NCI-H460 (cell line): ENCODE measurements at places on chromosomes 4 and X.

DNA sequence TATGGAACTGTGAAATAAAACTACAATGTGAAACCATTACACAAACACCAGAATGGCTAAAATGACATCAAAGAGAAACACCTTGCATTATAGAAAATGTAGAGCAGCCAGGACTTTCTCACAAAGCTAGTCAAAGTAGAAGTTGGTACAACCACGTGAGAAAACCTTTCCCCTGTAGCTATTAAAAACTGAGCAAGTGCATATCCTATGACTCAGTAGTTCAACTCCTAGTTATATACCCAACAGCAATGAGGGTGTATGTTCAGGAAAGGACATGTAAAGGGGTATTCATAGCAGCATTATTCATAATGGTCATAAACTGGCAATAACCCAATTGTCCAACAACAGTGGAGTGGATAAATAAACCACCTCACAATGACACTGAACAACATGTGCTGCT is 177.5 kb upstream of the NUDT10 start:
- DNase-seq, result no peak

- DNase-seq, result no peak
These were observed 42.9 kb downstream of the RBM47 start for GRCh38 chr4:40586729-40587128.

DNA sequence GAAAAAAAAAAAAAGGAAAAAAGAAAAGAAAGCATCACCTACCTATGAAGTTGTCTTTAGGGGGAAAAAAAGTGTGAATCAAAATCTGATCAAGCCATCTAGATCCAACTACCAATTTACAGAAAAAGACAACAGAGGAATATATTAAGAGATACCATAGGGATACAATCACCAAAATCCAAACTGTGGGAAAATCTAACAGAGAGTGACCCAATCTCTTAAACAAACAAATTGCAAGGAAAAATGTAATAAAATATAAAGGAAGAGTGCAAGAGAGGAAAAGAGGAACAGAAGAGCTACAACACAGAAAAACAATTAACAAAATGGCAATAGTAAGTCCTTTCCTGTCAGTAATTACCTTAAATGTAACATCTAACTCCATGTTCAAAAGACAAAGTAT is 19.0 kb downstream of the THOC2 start:
- DNase-seq, result no peak

DNA sequence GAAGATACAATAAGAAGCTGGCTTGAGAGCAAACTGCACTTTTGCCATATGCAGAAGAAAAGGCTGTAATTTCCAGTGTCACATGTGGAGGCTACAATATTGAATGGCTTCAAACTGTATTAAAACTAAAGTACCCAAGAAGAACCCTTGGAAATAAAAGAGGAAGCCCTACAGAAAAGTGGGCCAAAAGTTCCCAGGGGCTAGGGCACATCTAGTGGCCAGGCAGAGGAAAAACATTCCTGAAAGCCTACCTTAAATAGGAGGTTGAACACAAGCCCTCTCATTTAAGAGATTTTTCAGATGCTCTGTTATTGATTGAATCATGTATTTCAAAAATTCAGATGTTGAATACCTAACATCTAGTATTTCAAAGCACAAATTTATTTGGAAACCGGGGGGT is 40.6 kb upstream of the PRDX4 start:
- DNase-seq, result no peak

- no peak for DNase-seq
These were observed 909 bp upstream of the SLAIN2 start for GRCh38 chr4:48340276-48340964.

GRCh38 chr4:45346816-45347435 is 620.6 kb upstream of the GNPDA2 start:
- DNase-seq, result no peak

- no peak for DNase-seq
These were observed 87.6 kb upstream of the PLAC1 start for GRCh38 chrX:134745636-134746409.

GRCh38 chrX:71938371-71938770 is 27.7 kb downstream of the NHSL2 start:
- DNase-seq, result no peak

DNA sequence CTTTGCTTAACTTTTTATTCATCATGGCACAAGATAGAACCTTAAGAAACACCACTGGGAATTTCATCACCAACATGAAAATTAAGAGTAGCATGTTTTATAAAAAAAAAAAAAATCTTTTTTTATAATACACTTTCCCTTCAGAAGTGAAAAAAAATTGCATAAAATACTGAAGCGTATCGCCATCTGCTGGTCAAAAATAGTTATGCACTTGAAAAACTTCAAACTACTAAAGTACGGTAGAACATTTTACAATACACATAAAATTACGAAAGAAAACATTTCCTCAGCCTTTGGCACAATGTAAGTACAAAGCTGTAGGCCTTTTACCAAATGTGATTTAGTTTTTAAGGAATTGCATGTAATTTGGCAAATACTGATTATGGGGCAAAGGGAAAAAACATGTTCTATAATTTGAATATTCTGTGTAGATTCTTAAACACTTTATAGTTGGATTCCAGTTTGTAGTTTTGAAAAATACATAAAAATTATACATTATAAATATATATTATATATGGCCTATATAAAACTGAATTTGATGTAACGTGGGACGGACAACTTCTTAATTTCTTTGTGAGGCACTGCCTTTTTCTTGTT is 26.5 kb downstream of the HCCS start:
- DNase-seq, result peak; percentile 13

DNA sequence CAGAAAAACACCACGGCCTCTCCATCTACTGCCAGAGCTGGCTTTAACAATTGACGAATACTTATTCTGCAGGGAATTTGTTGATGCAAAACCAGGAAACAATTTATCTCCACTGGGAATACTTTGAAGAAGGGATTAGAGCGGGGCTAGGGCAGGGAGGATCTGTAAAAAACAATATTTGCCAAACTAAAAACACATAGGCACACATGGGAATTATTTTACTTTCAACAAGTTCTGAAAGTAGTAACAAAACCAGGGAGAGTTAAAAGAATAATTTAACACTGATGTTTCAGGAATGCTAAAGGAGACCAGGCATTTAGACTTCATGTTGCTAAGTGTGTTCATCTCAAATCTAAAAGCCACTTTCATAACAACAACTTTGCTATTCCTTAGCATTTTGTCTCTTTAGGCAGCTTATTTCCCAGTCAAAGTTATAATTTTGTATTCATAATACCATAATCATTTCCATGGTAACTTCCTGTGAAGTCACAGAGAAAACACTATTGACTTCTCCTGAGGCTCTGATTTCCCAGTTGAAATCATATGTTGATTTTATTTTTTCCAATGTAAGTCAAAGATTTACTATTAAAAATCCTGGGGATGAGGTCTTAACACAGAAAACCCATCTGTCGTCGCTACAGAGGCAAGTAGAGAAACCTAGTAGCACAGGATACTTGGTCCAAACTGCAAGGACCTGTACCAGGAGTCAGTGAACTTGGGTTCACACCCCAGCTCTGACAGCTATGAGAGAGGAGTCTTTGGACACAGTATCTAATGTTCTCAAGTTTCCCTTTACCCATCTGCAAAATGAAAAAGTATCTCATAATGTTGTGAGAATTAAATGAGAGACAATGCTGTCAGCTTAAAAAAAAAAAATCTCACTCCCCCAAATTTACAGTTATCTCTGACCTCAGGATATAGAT is 69.3 kb downstream of the SH3RF1 start:
- no peak for DNase-seq

GRCh38 chr4:14375816-14376215 is 626.5 kb upstream of the CPEB2 start:
- DNase-seq, result no peak

GRCh38 chrX:67718926-67719325 is 175.1 kb downstream of the AR start:
- no peak for DNase-seq

- no peak for DNase-seq
These were observed 529.8 kb upstream of the ACTRT1 start for GRCh38 chrX:128582036-128582435.

DNA sequence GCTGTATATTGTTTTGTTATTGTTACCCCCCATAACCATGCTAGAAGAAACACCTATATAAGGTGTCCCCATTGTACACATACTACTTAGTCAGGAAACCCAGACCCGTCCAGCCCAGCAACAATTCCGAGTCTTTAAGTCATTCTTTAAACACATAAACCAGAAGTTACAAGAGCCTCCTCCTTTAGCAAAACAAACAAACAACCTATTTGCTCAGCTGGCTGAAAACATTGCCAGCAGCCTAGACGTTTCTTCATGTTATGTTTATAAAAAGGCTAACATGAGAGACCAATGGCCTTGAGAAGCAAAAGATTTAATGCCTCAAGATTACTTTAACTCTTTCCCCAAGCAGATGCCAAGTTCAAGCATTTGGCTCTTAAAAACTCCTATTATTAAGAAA is 1.4 kb downstream of the ACOX3 start:
- no peak for DNase-seq

- no peak for DNase-seq
These were observed 26.5 kb downstream of the BOD1L1 start for GRCh38 chr4:13601048-13601447.

- DNase-seq, result no peak
These were observed 309.4 kb downstream of the ZNF674 start for GRCh38 chrX:46235778-46236177.

- DNase-seq, result no peak
These were observed 136.5 kb downstream of the SH3KBP1 start for GRCh38 chrX:19750783-19751467.

- no peak for DNase-seq
These were observed 169.6 kb upstream of the MXRA5 start for GRCh38 chrX:3516051-3516541.

- peak; percentile 81 for DNase-seq
These were observed at the start of the genes AIMP1 and TBCK for GRCh38 chr4:106315968-106316772. TSS of gene AIMP1 (plus strand) at chr4:106316550. CDS start at chr4:106325010, 8,460 bp downstream. TSS of gene TBCK (minus strand) at chr4:106316209. CDS start at chr4:106308960, 7,249 bp downstream.

DNA sequence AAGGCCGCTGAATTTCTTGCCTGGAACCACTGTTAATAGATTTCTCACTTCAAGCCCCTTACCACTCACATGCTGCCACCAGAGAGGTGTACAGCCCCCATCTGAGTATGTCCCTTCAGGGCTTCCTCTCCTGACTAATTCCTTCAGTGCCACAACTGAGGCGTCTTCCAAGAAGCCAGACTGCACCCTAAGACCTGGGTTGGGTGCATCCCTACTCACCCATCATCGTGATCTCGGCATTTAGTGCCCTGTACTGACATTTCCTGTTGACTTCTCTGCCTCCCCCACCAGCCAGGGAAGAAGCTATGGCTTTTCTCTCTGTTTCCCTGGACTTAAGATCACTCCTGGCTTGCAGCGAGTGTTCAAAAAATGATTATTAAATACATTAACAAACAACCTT is 40.4 kb upstream of the MAP3K15 start:
- no peak for DNase-seq

DNA sequence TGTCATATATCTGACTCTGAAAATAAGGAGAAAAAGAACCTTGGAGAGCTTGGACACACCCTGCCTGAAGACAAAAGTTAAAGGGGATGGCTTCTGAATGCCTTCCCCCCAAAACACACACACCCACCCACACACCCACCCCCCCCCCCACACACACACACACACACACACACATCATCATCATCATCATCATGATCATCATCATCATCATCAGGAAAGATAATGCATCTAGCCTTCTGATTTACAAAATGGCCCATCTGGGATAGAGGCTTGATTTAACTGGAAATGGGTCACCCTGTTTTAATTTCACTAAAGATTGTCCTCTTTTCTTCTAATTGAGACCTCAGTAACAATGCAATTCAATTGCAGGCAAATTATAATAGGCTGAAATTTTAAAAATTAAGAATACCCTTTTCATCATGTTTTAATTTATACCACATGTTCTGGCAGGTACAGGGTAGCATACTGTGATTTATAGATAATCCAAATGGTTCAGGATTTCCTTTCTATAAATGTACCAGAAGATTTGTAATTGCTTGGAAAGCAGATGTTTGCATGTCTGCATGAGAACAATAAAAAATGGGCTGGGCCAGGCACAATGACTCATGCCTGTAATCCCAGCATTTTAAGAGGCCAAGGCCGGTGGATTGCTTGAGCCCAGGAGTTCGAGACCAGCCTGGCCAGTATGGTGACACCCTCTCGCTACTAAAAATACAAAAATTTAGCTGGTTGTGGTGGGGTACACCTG is 56.5 kb downstream of the TRIM2 start:
- no peak for DNase-seq

DNA sequence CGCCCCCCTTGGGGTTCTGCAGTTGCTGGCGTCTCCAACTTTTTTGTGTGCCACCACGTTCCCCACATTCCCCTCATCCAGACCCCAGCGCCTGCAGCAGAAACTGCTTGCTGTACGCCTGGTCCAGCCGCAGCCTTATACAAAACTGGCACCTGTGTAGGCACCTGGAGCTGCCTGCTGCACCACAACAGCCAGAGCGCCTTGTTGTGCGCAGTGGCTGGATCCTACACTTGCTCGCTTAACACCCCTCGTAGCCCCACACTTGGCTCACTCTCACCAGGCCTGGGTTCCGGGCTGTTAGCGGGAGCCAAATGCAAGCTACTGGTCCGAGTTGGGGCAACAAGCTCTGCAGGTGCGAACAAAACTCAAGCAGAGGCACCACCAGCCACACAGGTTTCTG is 136.8 kb downstream of the TECRL start:
- no peak for DNase-seq

GRCh38 chrX:19172741-19173140 is 50.5 kb upstream of the ADGRG2 start:
- DNase-seq, result no peak

- DNase-seq, result no peak
These were observed 8.2 kb downstream of the SLC25A4 start for GRCh38 chr4:185151296-185151695.

GRCh38 chrX:6227935-6228334 is 732 bp downstream of the NLGN4X start:
- no peak for DNase-seq

DNA sequence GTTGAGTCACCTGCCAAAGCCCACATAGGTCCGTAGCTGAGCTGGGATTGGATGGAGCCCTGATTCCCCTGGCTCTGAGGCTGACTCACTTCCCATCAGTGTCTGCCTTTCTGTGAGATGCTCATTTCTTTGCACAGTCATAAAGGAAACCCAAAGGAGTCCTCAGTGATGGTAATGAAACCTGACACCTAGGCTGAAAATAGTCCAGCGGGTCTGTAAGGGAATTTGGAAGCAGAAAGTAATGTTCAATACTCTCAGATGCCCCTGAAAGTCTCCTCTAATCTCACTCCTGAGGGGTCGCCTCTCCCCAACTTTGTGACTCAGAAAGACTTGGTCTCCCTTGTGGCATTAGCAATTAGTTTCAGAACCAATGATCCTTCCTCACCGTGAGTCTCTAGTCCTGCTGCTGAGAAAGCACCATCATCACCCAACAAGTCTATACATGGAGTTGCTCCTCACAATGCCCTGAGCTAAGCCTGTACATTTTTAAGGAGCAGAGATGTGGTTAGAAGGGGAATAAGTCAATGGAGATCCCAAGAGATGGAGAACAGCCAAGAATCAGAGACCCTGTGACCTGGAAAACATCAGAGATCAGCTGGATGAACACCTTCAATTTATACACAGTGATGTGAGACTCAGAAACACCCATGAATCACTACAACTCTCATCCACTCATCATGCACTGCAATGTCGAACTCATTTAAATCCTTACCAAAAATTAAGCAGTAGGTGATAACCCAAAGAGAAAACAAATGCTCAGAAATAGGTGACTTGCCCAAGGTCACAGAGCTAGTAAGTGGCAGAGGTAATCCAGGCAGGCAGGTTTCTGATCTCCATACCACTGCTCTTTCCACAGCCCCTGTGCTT is 219.0 kb upstream of the CPEB2 start:
- DNase-seq, result no peak
